ENCODE measurements at places on chromosomes 2 and 18.

- DNase-seq = peak; percentile 90
Measured at GRCh38 chr2:219249203-219249980, 3.7 kb upstream of the TUBA4B start.

DNA sequence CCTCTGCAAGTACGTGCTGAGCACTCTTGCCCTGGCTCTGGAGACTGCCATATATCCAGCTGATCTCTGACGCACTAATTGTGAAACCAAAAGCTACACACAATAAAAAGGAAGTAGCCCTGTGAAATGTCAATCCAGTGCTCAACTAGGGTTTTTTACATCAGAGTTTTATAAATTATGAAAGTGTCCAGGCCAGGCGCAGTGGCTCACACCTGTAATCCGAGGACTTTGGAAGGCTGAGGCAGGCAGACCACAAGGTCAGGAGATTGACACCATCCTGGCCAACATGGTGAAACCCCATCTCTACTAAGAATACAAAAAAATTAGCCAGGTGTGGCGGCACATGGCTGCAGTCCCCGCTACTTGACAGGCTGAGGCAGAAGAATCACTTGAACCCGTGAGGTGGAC, 24.5 kb upstream of the PEX13 start:
- DNase-seq = no peak

- no peak for DNase-seq
Measured at GRCh38 chr2:144383571-144384100, 136.3 kb downstream of the ZEB2 start.

DNA sequence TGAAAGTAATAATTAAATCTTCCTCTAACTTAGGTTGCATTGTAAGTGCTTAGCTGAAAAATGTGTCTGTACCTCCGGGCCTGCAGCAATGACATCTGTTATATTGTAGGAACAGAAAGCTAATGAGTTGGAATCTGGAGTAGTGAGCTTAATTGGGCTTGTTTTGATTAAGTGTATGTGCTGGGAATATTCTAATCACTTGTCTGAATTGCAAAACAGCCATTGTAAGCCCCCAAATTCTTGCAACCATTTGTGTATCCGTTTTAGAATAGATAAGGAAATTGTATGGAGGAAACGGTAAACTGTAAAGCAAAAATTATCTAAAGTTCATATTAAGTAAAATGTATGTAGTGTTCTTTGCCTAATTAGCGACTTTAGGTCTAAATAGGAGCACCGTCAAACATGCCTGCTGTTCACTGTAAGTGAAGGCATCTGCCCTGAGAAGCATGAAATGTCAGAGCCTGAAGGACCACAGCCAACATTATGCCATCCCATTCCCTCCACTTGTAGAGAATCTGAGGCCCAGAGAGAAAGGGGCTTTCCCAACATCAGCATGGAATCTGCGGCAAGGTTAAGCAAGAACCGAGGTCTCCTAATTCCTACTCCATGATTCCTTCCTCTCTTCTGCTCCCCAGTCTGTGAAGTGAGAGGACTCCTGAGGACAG, 466.4 kb downstream of the TDRD15 start:
- no peak for DNase-seq

DNA sequence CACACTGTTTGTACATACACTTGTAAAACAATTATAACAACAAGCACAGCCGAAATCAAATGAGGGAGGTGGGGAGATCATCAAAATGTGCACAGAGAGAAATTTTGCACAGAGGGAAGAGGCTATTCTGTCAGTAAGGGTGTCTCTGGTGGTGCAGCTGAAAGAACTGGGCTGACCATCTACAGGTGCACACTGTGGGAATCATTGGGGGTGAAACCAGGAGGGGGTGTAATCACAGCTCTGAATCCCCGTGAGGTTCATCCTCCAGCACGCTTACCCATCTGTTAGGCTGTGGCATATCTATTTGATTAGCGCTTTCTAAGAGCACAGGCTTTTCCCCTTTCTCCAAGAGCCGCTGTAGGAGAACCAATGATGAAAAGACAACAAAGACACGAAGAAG, 389.9 kb upstream of the CDH20 start:
- no peak for DNase-seq

- peak; percentile 48 for DNase-seq
Measured at GRCh38 chr2:187580462-187581124, 26.4 kb upstream of the TFPI start.

- no peak for DNase-seq
Measured at GRCh38 chr18:36330435-36331052, 33.0 kb downstream of the FHOD3 start.

GRCh38 chr2:202261531-202261930, 4.0 kb upstream of the NOP58 start:
- DNase-seq = no peak

GRCh38 chr2:5913711-5914395, 221.7 kb downstream of the SOX11 start:
- no peak for DNase-seq

DNA sequence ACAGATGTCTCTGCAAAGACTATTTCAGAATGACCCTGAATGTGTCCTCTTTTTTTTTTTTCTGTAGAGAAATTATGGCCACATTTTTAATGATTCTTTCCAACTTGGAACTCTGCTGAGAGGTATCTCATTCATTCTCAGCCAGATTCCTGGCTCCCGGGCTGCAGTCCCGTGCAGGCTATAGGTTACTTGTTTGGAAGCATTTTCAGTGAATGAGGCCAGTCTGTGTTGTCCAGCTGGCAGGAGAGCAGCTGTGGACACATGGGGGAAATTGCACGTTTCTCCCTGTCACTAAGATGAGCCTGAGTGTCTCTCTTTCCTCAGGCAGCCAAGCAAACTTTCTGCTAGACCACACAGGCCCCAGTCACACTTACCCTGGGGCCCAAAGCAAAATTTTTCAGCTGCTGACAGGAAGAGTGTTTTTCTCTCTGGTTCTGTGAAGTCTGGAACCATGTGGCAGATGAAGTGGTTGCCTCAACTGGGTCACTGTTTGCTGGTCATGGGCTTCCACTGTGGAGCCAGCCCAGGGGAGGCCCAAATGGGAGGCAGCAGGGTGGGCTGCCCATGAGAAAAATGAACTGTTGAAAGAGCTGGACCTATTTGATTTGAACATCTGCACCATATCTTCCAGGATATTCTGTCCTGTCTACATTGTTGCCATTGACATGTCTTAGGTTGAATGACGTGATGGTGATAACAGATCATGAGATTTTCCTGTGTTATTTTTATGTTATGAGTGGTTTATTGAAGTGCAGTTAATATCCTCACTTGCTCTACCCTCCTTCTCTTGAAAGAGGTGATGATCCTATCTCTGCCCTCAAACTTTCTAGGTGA, 431.2 kb downstream of the LPIN1 start:
- DNase-seq = no peak

- no peak for DNase-seq
Measured at GRCh38 chr2:199163613-199164458, 293.9 kb downstream of the SATB2 start.

DNA sequence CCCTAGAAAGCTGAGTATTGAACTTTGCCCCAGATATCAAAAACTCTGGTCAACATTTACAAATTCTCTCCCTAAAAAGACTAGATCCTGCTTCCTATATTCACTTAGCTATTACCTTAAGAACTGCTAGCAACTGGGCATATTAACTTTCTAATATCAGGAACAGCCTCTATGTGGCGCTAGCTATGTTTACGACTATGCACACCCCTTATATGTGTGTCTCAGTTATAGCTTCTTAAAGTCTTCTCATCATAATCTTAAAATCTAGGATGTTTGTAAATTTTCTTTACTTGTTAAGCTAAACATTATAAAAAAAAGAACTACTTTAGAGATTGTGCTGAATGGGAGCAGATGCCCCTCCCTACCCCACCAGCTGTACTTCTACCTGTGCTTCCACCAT, 1.7 kb upstream of the STAMBP start:
- no peak for DNase-seq

DNA sequence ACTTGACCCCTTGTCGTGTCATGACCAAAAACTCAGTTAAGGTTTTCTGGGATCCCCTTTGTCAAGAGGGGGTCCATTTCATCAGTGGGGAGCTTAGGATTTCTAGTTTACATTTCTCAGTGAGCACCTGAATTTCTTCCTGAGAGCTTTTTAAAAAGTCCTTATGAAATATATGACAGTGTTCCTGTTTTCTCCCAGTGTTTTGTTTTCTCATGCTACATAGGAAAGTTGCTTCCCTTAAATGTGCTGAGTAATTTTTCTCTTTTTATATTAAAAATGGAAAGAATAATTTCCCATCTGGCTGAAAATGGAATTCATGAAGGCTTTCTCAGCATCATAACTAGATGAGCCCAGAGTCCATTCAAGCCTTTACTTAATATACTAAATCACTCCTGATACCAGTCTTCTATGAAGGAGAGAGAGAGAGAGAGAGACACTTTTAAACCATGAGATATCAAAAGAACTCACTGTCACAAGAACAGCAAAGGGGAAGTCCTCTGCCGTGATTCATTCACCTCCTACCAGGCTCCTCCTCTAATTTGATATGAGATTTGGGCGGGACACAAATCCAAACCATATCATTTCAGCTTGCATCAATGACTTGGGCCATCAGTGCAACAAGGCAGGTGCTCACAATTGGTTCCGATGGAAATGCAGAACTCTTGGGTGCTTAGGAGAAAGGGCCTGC, 61.1 kb downstream of the XRCC5 start:
- no peak for DNase-seq

DNA sequence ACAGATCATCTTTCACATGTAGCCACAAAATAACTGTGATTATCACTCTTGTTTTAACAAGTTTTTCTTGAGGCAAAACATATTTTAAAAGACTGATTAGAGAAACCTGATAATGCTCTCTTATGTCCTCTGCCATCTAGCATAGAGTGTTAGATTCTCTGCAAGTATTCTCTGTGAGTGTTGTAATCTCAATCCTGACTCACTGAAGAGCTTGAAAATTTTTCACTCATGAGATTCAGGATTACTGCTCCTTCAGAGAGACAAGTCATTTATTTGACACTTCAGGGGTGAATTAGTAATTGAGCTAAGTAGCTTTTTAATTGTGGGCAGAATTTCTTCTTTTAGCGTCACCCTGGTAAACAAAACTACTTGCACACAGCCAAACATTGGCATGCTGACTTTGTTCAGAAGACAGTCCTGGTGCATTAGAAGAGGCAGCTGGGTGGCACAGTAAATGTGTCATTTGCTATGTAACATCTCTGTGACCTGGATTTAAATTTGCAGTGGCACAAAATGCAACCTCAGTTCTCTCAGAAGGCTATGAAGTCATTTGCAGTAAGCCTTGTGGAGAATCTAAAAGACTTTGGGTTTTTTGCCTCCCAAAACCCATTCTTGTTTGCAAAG, 172.9 kb downstream of the LRP1B start:
- DNase-seq = no peak

GRCh38 chr2:210195101-210195852, 24.1 kb upstream of the KANSL1L start:
- DNase-seq = no peak

DNA sequence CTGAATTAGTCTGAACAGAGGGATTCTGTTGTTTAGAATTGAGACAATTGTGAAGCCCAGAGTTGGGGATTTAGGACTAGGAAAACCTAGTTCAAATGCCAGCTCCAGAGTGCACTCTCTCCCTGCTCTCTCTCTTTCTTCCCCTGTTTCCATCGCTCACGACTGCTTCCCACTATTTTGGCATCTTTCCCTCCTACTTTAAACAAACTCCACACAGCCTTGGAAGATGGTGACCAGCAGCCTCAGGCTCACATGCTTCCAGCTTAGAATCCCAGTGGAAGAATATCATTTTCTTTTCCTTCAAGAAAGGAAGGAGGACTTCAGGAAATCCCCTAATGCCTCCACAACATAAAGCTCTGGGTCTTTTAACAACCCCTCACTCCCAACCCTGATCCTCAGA, 6.1 kb upstream of the DNMT3A start:
- no peak for DNase-seq

DNA sequence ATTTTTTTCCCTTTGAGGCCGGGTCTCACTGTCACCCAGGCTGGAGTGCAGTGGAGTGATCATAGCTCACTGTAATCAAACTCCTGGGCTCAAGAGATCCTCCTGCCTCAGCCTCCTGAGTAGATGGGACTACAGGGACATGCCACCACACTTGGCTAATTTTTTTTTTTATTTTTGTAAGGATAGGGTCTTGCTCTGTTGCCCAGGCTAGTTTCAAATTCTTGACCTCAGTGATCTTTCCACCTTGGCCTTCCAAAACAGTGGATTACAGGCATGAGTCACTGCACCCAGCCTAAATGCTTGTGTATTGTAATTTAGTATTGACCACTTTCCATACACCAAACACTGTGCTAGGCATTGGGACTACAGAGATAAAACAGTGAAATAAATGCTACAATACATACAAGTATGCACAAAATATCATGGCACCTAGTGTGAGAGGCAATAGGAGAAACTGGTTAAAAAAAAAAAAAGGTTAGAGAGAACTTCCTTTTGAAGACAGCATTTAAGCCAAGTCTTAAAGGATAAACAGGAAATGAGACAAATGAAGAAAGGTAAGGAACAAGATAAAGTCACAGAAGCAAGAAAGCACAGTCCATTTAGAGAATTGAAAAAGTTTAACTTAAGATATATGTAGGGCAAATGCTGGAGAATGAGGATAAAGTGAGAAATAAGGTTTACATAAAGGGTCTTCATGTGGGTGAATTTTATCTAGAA, 113.4 kb downstream of the GORASP2 start:
- DNase-seq = no peak

- DNase-seq = no peak
Measured at GRCh38 chr2:37005118-37005868, 39.0 kb upstream of the STRN start.

- DNase-seq = peak; percentile 93
Measured at GRCh38 chr2:119383410-119384140, 16.8 kb downstream of the DBI start.

GRCh38 chr18:61129001-61129400, 204.2 kb upstream of the CDH20 start:
- DNase-seq = no peak

- no peak for DNase-seq
Measured at GRCh38 chr2:113173542-113174375, at the start of gene PSD4. TSS of gene PSD4 (plus strand) at chr2:113173971. CDS start at chr2:113182457, 8,486 bp downstream.

- no peak for DNase-seq
Measured at GRCh38 chr2:232214053-232214452, 164.5 kb upstream of the ALPP start.

- DNase-seq = no peak
Measured at GRCh38 chr2:238103465-238104225, 3.5 kb downstream of the ESPNL start.

Data from DMS 273 treated with DMSO at 0.1 percent for 48 hours (cell line).